ENCODE measurements at places on chromosomes 6 and 20. TPM values are rescaled to one million over a fixed set of nuclear protein-coding genes. Genes with fewer than 3 reads are reported as not detected.
A peak's percentile ranks its signal among the peaks of the same experiment; 100 is the strongest.

The WFDC10B gene
- polyA plus RNA-seq, result not detected

The CNPY3 gene
- 123 TPM for polyA plus RNA-seq

The RAET1E gene
- not detected for polyA plus RNA-seq

The SLC13A3 gene
- polyA plus RNA-seq, result 0.09 TPM

The MAP1LC3A gene
- 23.8 TPM for polyA plus RNA-seq

The ANKRD66 gene
- polyA plus RNA-seq, result not detected

DNA sequence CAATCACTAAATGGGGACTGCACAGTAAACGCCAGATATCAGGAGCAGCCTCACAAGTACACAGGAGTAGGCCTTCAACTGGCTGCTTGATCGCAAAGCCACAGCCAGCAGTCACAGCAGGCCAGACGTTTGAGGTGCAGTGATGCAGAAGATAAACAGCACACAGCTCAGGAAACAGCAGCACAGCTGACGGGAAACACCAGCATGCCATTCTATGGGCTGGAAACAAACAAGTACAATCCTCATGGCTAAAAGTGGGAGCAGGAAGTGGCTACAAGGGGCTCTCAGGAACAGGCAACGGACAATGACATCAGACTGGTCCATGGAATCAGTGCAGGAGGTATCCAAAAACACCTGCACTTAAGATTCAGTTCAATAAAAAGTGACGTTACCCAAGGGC lies 111.0 kb downstream of the DTNBP1 start:
- H3K36me3 ChIP-seq, result no peaks in the 10 kb centered on the region
- H3K4me1 ChIP-seq, result peaks cover 35% of the 10 kb centered on the region
- H3K27me3 ChIP-seq, result no peaks in the 10 kb centered on the region

DNA sequence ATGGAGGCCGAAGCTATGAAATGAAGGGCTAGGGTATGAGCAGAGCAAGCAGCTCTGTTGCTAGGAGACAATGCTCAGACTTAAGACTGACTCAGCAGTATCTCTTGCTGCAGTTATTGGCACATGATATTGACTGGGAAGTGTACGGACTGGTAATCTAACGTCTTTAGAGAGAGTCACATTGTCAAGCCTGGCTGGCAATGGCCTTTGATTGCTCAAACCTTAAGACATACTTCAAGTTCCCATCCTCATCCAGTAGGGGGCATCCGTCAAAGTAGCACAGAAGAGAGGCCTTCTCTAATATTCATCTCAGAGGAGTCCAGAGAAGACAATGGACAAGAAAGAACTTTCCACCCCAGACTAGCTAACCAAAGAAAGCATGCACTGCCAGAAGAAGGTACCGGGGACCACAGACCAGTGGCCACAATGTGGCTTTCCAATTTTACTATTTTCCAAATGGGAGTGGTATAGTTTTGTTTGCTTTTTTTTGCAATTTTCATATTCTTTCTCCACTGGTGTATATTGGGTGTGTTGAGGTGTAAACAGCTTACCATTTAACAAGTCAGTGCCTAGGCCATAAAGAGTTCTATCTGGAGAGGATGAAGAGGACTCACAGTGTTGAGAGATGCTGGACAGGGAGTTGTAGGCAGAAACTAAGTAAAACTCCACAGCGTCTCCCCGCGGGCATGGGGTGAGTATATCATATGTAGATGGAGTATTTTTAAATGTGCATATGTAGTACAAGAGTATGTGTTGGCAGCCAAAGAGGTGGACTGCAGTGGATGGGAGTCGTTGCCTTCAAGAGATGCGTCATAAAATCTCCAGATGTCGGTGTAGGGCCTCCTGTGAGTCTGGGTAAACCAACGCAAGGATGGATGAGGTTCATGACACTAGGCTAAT lies 36.7 kb downstream of the LRFN2 start:
- H3K4me1 ChIP-seq, result no peaks in the 10 kb centered on the region
- H3K36me3 ChIP-seq, result no peaks in the 10 kb centered on the region
- no peaks in the 10 kb centered on the region for H3K27me3 ChIP-seq
- H3K4me3 ChIP-seq, result no peak overlapping the region
- peak; percentile 27 for DNase-seq

GRCh38 chr6:86869500-86869899 lies 67.8 kb upstream of the HTR1E start:
- no peaks in the 10 kb centered on the region for H3K4me1 ChIP-seq
- H3K27me3 ChIP-seq, result no peaks in the 10 kb centered on the region
- no peak overlapping the region for H3K27ac ChIP-seq
- no peak overlapping the region for H3K4me3 ChIP-seq
- no peak for DNase-seq
- H3K36me3 ChIP-seq, result no peaks in the 10 kb centered on the region

- H3K27me3 ChIP-seq, result no peaks in the 10 kb centered on the region
- H3K36me3 ChIP-seq, result no peaks in the 10 kb centered on the region
- no peaks in the 10 kb centered on the region for H3K4me1 ChIP-seq
- no peak for DNase-seq
- no peak overlapping the region for H3K4me3 ChIP-seq
These were observed 62.9 kb downstream of the WDR27 start for GRCh38 chr6:169638915-169639314.

GRCh38 chr20:41413169-41413568 lies 46.6 kb upstream of the EMILIN3 start:
- no peak for DNase-seq
- no peak overlapping the region for H3K4me3 ChIP-seq
- H3K4me1 ChIP-seq, result no peaks in the 10 kb centered on the region
- no peaks in the 10 kb centered on the region for H3K27me3 ChIP-seq
- H3K27ac ChIP-seq, result no peak overlapping the region
- peaks cover 92% of the 10 kb centered on the region for H3K36me3 ChIP-seq

- no peak overlapping the region for H3K4me3 ChIP-seq
- H3K27ac ChIP-seq, result no peak overlapping the region
- peak; percentile 65 for DNase-seq
- H3K4me1 ChIP-seq, result peaks cover 10% of the 10 kb centered on the region
- no peaks in the 10 kb centered on the region for H3K27me3 ChIP-seq
These were observed 5.7 kb downstream of the TMEM151B start for GRCh38 chr6:44275749-44276648.

DNA sequence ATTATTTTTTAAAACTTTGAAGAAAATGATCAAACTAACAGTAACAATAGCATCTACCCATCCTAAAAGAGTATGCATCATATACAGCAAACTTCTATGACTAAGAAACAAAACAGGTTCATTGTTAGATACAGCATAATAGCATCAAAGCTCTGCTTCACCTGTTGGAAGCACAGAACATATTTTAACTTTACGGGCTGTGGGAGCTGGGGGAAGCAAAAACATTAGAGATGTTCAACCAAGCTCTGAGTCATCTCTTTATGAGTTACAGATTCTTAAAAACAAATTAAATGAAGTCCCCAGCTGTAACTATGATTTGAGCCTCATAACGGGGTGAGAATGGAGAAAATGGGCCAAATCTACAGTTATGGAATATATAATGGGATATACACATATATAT lies 63.4 kb downstream of the SYNE1 start:
- H3K4me3 ChIP-seq, result no peak overlapping the region
- H3K36me3 ChIP-seq, result no peaks in the 10 kb centered on the region
- H3K27me3 ChIP-seq, result no peaks in the 10 kb centered on the region
- H3K27ac ChIP-seq, result no peak overlapping the region
- H3K4me1 ChIP-seq, result no peaks in the 10 kb centered on the region

DNA sequence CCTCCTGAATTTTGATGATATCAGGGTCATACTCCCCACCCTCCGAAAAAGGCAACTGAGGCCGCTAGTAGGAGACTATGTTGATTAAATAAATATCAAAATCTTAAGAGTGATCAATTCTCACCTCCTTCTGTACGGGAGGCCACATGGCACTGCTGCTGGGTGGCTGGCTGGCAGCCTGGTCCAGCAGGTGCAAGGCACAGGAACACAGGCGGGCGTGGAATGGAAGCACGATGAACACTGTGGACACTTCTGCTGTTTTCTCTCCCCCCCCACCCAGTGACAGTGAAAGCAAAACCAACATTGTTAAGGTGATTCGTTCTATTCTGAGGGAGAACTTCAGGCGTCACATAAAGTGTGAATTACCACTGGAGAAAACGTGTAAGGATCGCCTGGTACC lies 9.7 kb upstream of the CLDN20 start:
- DNase-seq, result no peak
- no peak overlapping the region for H3K4me3 ChIP-seq
- no peak overlapping the region for H3K27ac ChIP-seq
- H3K27me3 ChIP-seq, result no peaks in the 10 kb centered on the region
- peaks cover 58% of the 10 kb centered on the region for H3K36me3 ChIP-seq

GRCh38 chr20:18003897-18004296 lies 35.1 kb downstream of the MGME1 start:
- H3K4me3 ChIP-seq, result no peak overlapping the region
- peak; percentile 55 for DNase-seq
- H3K4me1 ChIP-seq, result peaks cover 36% of the 10 kb centered on the region
- peak overlapping the region; percentile 93 for H3K27ac ChIP-seq
- H3K36me3 ChIP-seq, result no peaks in the 10 kb centered on the region
- H3K27me3 ChIP-seq, result no peaks in the 10 kb centered on the region

GRCh38 chr6:14767226-14767625 lies 478.6 kb upstream of the JARID2 start:
- no peaks in the 10 kb centered on the region for H3K4me1 ChIP-seq
- no peak overlapping the region for H3K27ac ChIP-seq
- H3K27me3 ChIP-seq, result no peaks in the 10 kb centered on the region
- H3K36me3 ChIP-seq, result no peaks in the 10 kb centered on the region
- no peak for DNase-seq

DNA sequence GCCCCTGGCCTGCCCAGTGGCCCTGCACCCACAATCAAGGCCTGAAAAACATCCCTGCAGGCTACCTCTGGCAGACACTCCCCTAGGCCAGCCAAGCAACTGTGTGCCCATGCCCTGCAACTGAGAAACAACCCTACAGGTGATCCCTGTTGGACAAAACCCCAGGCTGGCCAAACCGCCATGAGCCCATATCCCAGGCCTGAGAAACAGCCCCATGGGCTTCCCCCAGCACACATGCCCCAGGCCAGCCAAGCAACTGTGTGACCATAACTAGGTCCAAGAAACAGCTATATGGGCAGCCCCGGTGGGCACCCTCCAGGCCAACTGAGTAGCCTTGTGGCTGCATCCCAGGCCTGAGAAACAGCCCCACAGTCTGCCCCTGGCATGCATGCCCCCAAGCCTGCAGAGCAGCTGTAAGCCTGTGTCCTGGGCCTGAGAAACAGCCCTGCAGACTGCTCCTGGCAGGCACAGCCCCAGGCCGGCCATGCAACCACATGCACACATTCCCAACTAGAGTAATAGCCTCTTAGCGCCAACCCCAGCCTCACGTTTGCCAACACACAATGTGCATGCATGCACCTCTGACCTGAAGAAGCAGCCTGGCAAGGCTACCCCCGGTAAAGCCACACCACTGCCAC lies 41.0 kb upstream of the SRSF6 start:
- no peak for DNase-seq
- H3K4me3 ChIP-seq, result no peak overlapping the region
- no peaks in the 10 kb centered on the region for H3K27me3 ChIP-seq
- no peaks in the 10 kb centered on the region for H3K36me3 ChIP-seq
- no peak overlapping the region for H3K27ac ChIP-seq
- no peaks in the 10 kb centered on the region for H3K4me1 ChIP-seq

DNA sequence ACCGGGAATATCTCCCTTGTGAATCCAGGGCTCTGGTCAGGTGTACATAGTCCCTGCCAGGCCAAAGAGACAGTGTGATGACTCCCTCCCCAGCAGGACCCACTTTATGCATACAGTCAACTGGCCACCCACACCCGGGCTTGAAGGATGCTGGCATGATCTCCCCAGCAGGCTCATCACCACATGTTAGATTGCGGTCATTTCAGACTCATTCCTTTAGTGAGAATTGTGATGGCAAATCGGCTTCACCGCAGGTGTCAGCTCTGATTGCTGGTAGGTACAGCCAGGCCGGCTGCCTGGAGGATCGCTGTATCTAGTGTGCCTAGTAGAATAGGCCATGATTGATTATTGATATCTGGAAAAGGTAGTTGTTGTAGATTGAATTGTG lies 24.5 kb downstream of the CD83 start:
- H3K36me3 ChIP-seq, result no peaks in the 10 kb centered on the region
- H3K4me3 ChIP-seq, result no peak overlapping the region
- no peaks in the 10 kb centered on the region for H3K27me3 ChIP-seq
- H3K27ac ChIP-seq, result no peak overlapping the region

GRCh38 chr6:27139756-27140579 lies 107.5 kb upstream of the PRSS16 start:
- H3K36me3 ChIP-seq, result no peaks in the 10 kb centered on the region
- H3K4me3 ChIP-seq, result peak overlapping the region; percentile 76
- peak overlapping the region; percentile 92 for H3K27ac ChIP-seq
- DNase-seq, result no peak
- H3K4me1 ChIP-seq, result peaks cover 39% of the 10 kb centered on the region

Measured in B cell (primary cell).